ENCODE measurements at places on chromosomes 2 and 18.
A peak's percentile ranks its signal among the peaks of the same experiment; 100 is the strongest.

- DNase-seq: no peak
Measured at GRCh38 chr2:88606371-88607030, 20.8 kb downstream of the EIF2AK3 start.

GRCh38 chr2:151315381-151315903 lies 26.0 kb upstream of the NMI start:
- DNase-seq: peak; percentile 38

DNA sequence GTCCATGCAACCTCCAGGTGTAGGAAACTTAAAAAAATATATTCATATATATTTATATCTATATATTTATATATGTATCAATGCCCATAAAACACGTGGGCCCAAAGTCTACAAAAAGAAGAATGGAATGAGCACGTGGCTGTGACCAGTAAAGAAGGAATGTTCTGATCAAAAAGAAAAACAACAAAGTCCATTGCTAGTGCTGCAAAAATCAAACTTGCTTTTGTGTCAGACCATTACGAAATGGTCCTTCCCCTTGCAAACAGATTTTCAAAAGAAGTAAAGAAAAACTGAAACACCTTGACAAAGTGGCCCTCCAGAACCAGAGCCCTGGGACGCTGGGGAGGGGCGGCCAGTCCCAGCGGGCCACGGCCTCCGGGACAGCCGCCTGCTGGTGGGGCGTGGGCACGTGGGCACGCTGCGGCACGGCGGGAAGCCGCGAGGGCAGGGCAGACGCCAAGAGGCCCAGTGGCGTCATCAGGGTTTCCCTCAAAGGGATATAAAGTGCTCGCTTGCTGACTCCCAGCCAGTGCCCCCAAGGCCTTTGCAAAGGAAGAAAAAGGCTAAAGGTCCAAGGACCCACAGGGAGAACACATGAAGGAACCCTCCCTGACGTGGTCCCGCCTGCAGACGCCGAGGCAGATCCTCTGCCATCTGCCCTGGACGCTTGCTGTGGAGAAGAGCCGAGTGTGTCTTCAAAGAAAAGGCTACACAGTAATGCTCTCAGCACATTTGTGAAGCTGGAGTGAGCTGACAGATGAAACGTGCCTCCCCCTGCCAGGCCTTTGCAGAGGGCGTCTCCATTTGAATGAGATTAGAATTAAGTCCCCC lies 201.8 kb downstream of the TWIST2 start:
- DNase-seq: no peak

- DNase-seq: no peak
Measured at GRCh38 chr18:41532344-41533086, 422.5 kb upstream of the PIK3C3 start.

DNA sequence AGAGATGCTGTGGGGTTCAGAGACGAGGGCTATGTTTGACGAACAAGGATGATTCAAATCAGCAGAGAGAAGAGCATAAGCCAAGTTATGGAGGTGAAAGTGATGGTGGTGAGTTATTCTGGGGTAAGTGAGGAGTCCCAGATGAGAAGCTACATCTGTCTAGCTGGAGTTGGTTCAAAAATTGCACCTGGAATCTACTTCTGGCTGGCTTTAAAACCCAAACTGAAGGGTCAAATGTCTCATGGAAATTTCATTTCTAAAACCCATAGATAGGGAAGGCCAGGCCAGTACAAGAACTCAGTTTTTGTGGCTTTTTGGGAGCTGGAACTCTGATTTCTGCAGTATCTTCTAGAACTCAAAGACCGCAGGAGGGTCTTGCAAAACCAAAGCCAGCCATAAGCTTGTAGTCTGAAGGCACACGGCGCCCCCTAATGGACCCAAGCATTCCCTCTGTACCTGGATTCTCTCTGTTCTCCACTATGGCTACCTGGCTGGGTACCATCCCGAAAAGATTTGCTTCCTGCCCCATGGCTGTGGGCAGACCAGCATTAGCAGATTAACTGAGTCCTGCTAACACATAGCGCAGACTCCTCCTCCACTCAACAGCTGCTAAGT lies 229.1 kb upstream of the SLC14A2 start:
- no peak for DNase-seq

DNA sequence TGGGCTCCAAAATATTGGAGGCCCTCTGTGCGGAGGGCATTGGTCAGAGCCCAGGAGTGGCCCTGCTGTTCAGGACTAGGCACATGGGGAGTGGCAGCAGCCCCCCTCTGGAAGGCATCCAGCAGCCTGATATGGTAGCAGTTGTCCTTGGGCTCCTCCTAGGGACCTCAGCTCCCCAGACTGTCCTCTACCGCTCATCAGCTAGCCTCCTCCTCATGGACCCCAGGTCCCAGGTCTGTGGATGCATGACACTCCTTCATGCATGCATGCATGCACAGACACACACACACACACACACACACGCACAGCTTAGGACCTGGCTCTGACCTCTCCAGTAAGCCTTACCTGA lies 15.4 kb upstream of the ATP6V1B1 start:
- DNase-seq: no peak
